ENCODE measurements at places on chromosomes 1 and 21. TPM values are rescaled to one million over a fixed set of nuclear protein-coding genes. Genes with fewer than 3 reads are reported as not detected.
A peak's percentile ranks its signal among the peaks of the same experiment; 100 is the strongest.

GRCh38 chr21:45291613-45292398 is 4.1 kb upstream of the POFUT2 start:
- peak; percentile 39 for DNase-seq

DNA sequence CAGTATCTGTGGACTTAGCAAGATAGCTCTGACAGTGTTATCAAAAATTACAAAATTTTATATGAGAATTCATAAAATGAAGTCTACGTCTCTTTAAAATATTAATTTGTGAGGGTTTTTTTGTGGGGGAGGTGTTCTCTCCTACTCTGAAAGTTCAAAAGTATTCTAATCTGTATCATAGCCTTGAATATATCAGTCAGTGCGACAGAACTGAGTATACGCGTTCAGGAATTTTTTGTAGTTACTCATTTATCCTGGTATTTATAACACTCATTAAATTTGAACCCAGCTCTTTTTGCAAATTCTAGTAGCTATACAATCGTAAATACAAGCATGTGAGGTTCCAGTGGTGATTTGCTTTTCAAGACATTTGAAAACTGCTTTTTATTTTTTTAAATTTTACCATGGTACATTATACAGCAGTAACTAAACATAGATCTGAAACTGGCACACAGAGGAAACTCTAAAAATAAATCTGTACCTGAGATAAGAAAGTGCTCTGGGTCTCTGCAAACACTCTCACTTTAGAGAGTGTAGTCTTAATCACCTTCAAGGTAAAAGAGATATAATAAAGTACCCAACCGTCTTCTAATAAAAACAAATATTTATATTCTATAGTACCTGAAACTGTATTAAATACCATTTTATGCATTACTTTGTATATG is 178.4 kb upstream of the ADAMTS5 start:
- no peak for DNase-seq

DNA sequence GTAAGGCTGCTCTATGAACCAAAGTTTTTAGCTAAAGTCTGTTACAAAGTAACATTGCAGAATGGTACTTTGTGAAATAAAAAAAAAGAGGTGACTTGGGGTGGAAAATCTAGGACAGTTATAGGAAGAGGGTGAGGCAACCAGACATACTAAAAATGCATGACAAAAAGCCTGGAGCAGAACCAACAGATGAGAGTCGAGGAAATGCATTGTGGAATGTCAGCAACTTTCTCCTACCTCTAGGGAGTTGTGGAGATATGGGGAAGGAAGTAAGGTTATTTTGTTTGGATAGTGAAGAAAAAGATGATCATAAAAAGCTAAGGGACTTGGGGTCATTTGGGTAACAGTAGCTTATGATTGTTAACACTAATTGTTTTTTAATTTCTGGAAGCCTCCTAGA is 295.6 kb downstream of the S1PR1 start:
- no peak for DNase-seq

- DNase-seq, result no peak
Measured at GRCh38 chr1:6491966-6492365, 499 bp upstream of the PLEKHG5 start.

DNA sequence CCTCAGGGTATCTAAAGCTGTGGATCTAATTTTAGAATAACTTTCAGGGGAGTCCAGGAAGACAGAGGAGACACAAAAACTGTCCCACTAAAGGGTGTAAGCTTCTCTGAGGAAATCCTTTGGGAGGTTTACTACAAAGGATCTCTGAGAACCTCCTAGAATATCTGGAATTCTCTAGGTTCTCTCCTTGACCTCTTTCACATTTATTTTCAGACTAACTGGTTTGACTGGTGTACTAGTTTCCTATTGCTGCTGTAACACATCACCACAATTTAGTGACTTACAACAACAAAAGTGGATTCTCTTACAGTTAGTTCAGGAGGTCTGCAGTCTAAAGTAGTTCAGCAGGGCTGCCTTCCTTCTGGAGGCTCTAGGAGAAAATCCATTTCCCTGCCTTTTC is 175.3 kb upstream of the KIAA0040 start:
- DNase-seq, result no peak

DNA sequence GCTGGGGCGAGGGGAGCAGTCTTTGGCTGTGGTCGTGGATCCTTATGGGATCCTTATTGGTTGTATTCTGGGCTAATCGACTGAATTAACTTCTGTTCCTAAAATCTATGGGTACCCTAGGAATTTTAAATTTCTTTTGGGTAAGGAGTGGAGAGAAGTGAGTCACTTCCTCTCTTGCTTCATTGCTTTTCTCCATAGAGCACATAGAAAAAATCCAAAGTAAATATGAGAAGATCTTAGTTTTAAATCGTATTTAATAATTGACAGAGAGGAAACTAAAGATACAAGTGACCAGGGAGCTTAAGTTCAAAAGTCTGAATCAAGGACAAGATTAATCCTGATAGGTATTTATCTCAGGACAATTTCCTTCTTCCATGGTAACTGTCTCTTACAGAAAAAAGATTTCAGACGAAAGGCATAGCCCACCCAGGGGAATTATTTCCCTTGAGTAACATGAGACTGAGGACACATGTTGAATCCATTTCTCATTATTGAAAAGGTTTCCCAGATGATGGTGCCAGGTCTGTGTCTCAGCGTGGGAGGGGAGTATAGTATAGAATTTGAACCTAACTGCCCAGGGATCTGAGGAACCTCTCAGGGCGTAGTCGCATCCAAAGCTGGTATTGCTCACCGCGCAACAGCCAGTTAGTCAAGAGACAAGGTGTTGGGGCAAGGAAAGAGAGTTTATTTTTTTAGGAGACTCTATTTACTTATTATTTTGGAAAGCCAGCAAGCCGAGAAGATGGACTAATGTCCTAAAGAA is 28.7 kb upstream of the FASLG start:
- DNase-seq, result no peak

GRCh38 chr1:1752636-1753606 is 25.3 kb downstream of the NADK start:
- DNase-seq, result no peak

- DNase-seq, result no peak
Measured at GRCh38 chr1:9764550-9764949, 59.2 kb downstream of the CLSTN1 start.

DNA sequence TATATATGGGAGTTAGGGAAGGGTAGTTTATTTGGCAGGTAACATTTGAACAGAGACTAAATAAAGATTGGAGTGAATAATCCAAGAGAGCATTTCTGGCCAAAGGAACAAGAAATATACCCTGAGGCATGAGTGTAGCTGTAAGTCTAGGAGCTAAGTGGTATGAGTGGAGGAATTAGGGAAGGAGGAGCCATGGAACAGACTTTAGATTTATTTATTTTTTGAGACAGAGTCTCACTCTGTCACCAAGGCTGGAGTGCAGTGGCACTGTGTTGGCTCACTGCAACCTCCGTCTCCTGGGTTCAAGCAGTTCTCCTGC is 18.4 kb downstream of the CAPZA1 start:
- no peak for DNase-seq

DNA sequence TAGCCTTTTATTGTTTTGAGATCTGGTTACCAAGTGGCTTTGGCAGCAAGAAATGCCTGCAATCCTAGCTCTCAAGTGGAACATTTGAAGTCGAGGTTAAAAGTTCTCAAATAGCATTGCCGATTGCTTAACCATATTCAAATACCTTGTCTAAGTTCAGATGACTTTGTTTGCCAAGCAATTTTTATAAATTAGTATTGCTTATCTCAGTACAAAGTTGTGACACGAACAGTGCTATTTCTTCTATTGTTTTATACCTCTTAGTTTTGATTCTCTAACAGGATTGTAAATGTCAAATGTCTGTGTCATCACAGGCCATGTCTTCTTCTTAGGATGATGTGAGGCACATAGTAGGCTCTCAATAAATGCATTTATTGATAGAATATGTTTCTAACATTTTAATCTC is 633.3 kb downstream of the PTPRC start:
- DNase-seq, result no peak

GRCh38 chr21:42661688-42662429 is 8.4 kb downstream of the PDE9A start:
- no peak for DNase-seq

DNA sequence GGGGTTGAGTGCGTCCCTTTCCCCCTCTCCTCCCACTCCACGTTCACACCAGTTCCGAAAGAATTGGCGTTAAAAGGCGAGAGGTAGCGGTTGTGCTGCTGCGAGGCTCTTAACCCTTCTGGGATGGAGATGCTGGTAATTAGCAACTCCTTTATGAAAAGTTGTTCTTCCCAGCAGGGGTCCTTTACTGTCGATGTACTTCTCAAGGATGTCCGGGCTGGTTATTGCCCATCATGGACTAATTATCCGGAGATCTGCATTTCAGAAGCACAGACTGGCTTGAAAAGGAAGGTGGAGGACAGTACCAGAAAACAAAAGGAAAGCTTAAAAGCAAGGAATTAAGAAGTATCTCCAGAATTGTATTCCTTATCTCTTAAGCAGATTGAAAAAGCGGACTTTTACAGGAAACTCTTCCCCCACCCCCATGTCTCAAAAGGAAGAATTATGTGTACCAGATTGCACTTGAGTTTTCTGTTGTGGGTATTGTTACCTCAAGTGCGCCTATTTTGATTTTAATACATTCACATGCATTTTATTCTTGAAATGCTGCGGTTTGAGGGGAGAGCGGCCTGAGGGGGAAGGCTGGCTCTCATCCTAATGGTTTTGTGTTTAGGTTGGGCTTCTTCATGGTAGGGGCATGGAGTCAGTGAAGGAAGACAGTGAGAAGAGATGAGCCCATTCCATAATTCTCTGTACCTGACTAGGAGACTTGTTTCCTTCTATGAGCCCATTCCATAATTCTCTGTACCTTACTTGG is 1.5 kb downstream of the AK4 start:
- DNase-seq, result no peak

DNA sequence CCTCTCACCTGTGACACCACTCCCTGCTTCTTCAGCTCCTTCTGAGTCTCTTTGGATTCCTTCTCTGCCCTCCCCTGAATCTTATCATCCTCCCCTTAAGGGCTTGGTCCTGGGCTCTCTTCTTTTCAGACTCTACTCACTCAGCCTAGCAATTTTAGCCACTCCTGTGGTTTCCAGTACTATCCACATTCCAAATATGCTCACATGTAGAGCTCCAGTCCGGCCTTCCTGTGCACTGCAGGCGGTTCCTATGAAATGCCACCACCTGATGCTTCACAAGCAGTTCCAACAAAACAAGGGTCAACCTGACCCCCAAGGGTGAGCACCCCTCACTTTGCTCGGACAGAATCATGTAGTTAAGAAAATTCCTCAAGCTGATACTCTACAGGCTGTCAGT is 35.9 kb downstream of the MAB21L3 start:
- no peak for DNase-seq

DNA sequence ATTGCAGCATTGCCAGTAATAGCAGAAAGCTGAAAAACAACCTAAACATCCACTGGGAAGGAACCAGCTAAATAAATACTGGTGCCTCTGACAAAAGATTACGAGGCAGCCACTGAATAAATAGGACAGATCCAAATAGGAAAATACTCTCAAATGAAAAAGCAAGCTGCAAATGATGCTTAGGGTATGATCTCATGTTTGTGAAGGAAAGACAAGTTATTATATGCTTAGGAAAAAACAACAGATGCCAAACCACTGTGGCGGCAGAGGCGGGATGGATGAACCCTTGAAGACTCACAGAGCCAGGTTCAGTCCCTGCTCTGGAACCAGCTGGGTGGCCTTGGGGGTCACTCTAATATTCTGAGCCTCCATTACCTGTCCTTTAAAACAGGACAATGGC is 41.6 kb downstream of the MATN1 start:
- no peak for DNase-seq

DNA sequence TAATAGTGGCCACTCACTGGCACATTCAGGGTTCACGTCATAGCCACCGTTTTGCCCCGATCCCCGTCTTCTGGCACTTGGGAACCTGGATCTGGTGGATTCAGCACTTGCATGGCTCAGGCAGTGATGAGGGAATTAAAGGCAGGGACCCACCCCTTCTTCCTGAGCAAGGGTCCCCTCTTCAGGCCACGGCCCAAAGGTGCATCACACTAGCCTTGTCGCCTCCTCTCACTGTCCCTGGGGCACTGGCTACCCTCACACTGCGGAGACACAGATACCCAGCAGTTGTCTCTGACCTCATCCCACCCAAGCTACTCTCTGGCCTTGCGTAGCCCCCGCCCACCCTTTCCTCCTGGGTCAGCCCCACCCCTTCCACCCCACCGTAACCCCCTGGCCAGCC is 19.9 kb upstream of the LDLRAP1 start:
- DNase-seq, result no peak

- no peak for DNase-seq
Measured at GRCh38 chr1:45492691-45493090, 1.7 kb upstream of the TESK2 start.

GRCh38 chr1:28199328-28200233 is 23.1 kb upstream of the PTAFR start:
- peak; percentile 97 for DNase-seq

- DNase-seq, result no peak
Measured at GRCh38 chr1:60731321-60731720, 351.0 kb upstream of the NFIA start.

GRCh38 chr1:228098323-228098931 is 4.7 kb downstream of the C1orf35 start:
- DNase-seq, result peak; percentile 34

GRCh38 chr1:106924360-106924759 is 132.1 kb upstream of the PRMT6 start:
- no peak for DNase-seq

GRCh38 chr1:214445199-214445598 is 106.2 kb downstream of the PTPN14 start:
- no peak for DNase-seq

DNA sequence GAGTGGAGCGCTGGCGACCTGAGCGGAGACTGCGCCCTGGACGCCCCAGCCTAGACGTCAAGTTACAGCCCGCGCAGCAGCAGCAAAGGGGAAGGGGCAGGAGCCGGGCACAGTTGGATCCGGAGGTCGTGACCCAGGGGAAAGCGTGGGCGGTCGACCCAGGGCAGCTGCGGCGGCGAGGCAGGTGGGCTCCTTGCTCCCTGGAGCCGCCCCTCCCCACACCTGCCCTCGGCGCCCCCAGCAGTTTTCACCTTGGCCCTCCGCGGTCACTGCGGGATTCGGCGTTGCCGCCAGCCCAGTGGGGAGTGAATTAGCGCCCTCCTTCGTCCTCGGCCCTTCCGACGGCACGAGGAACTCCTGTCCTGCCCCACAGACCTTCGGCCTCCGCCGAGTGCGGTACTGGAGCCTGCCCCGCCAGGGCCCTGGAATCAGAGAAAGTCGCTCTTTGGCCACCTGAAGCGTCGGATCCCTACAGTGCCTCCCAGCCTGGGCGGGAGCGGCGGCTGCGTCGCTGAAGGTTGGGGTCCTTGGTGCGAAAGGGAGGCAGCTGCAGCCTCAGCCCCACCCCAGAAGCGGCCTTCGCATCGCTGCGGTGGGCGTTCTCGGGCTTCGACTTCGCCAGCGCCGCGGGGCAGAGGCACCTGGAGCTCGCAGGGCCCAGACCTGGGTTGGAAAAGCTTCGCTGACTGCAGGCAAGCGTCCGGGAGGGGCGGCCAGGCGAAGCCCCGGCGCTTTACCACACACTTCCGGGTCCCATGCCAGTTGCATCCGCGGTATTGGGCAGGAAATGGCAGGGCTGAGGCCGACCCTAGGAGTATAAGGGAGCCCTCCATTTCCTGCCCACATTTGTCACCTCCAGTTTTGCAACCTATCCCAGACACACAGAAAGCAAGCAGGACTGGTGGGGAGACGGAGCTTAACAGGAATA is 4.2 kb downstream of the TFAP2E start:
- peak; percentile 91 for DNase-seq

MYCL gene
- total RNA-seq, result 0.26 TPM

CENPF gene
- total RNA-seq, result 150 TPM

UBAP2L gene
- 162 TPM for total RNA-seq

RASAL2 gene
- not detected for total RNA-seq

HLX gene
- not detected for total RNA-seq

F5 gene
- 14.0 TPM for total RNA-seq

GDAP2 gene
- total RNA-seq, result 21.9 TPM

TCHH gene
- 0.14 TPM for total RNA-seq

Data from activated CD8-positive, alpha-beta memory T cell treated with anti-CD3 and anti-CD28 coated beads, Interleukin-2, amount 10 ng/mL, durations not matched to agents 7 days and 5 days (primary cell).